ENCODE measurements at places on chromosomes 6 and 20.

DNA sequence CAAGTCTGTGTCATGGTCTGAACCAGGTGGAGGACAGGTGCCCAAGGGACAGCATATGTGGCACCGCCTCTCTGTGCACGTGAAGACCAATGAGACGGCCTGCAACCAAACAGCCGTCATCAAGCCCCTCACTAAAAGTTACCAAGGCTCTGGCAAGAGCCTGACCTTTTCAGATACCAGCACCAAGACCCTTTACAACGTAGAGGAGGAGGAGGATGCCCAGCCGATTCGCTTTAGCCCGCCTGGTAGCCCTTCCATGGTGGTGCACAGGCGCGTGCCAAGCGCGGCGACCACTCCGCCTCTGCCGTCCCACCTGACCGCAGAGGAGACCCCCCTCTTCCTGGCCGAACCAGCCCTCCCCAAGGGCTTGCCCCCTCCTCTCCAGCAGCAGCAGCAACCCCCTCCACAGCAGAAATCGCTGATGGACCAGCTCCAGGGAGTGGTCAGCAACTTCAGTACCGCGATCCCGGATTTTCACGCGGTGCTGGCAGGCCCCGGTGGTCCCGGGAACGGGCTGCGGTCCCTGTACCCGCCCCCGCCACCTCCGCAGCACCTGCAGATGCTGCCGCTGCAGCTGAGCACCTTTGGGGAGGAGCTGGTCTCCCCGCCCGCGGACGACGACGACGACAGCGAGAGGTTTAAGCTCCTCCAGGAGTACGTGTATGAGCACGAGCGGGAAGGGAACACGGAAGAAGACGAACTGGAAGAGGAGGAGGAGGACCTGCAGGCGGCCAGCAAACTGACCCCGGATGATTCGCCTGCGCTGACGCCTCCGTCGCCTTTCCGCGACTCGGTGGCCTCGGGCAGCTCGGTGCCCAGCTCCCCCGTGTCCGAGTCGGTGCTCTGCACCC is 109.5 kb upstream of the RAB32 start:
- DNase-seq, result no peak

DNA sequence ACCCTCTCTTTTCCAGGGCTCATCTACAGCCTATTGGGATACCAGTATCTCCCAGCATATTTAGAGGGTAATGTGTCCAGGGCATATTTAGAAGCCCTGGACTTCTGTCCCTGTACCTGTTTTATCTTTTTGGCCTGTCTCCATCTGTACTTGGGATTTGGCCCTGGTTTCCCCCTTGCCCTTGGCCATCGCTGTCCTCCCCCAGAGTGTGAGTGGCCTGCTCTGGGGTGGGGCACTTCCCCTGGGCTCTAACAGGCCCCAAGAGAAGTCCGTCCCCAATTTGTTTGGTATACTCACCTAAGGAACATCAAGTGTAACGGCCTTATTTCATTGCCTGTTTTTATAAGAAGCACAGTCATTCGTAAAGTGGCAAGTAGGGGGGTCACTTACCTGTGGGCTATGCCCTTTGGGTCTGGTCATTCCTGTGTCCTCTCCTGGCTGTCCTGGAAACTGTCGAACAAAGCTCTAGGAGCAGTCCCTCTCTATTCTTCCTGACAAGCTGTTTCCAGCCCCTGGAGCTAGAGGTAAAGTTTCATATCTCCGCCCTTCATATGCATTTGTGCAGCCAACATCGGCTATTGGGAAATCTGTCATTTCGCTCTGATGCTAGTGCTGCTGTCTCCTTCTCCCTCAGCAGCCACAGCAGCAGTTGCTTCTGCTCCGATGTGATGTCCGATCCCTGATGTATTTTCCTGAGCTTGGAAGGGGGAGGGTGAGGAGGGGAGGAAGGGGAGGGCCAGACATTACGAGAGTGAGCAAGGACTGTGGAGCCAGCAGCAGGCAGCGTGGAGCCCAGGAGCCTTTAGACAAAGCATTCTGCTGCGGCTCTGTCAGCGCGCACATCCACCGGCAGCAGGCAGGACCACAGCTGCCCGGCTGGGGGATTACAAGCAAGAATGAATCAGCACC is 83.4 kb downstream of the TCP11 start:
- no peak for DNase-seq

DNA sequence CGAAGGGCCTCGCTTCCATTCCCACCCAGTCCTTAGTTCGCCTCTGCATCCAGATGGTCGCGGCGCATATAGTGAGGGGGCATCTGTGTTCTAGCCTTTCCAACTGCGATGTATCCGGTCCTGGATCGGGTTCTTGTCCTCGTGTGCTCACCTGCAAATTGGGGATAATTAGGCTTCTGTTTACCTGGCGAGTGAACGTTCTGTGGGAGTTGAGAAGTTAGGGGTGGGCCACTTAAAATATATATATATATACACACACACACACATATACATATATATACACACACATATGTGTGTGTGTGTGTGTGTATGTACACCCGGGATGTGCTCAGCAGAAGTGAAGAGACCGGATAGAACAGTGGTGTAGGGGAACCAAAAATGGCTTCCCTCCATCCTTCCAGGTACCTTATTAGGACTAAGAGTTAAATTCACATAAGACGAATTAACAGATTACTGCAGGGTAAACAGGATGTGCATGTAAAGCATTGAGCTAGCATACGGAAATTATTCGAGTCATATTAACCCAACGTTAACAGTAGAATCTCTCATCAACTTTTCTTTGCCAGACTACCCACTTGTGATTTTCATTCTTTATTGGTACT is 537 bp downstream of the CSTF1 start:
- DNase-seq, result peak; percentile 66

DNA sequence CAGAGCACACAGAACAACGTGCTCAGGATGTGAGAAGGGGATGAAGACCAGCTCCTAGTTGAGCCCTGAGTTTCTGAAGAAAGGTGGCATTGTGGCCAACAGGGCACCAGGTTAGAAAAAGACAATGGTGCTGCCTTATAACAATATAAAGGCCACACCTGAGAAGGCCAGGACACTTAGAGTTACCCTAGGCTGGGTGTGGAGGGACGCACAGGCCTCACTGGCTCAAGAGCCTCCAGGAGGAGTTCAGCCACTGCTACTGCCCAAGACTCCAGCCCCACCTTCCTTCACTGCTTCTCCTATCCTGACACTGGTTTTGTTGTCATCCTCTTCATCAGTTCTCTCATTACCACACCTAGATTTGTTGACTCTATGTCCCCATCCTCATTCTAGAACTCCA is 55.2 kb upstream of the BEND6 start:
- DNase-seq, result no peak

DNA sequence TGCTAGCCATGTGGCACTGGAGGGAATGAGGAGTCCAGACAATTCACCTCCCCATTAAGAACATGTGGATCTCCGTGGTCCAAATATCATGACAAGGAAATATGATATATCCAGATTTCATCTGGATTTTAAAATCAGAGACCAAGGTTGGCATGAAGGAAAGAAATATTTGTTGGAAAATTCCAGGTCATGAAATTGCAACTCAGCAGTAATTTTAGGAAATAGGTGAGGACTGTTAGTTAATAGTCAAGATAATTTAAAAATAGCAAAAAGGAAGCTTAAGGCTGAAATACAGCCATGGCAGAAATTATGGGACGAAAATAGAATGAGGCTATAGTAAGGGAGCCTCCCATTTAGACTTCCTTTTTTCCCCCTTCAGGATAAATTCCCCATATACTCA is 26.9 kb downstream of the DEFB114 start:
- no peak for DNase-seq
